Erythroblast (primary cell): ENCODE measurements at places on chromosomes 5 and 9.

- no peak for DNase-seq
Measured at GRCh38 chr5:139742173-139742903, 53.3 kb upstream of the PSD2 start.

GRCh38 chr9:89340332-89340731, 22.0 kb downstream of the SECISBP2 start:
- DNase-seq = no peak

DNA sequence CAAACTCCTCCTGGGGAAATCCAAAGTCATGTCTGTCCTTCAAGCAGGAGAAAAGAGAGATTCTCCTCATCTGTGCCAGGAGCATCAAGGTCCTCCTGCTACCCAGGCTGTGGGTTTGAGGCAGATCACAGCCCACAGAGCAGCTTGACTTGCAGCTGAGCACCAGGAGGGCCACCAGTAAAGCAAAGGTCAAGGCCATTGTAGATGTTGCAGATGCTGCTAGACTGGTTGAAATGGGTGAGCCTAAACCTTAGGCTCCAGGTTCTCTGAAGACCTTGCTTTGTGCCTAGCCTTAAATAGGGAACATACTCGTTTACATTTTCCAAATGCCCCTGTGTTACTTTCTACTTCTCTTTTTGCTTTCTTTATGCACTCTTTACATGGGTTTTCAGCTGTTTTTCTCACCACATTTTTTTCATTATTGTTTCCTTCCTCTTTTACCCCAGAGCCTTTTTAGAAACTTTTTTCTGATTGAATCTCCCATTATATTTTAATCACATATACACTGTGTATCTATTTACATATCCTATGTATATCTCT, at the start of gene IFNA2:
Gene IFNA2 (minus strand): TSS at position 268 of the 540 bp plus-strand sequence. CDS start 69 bp downstream, at position 199.
- no peak for DNase-seq

DNA sequence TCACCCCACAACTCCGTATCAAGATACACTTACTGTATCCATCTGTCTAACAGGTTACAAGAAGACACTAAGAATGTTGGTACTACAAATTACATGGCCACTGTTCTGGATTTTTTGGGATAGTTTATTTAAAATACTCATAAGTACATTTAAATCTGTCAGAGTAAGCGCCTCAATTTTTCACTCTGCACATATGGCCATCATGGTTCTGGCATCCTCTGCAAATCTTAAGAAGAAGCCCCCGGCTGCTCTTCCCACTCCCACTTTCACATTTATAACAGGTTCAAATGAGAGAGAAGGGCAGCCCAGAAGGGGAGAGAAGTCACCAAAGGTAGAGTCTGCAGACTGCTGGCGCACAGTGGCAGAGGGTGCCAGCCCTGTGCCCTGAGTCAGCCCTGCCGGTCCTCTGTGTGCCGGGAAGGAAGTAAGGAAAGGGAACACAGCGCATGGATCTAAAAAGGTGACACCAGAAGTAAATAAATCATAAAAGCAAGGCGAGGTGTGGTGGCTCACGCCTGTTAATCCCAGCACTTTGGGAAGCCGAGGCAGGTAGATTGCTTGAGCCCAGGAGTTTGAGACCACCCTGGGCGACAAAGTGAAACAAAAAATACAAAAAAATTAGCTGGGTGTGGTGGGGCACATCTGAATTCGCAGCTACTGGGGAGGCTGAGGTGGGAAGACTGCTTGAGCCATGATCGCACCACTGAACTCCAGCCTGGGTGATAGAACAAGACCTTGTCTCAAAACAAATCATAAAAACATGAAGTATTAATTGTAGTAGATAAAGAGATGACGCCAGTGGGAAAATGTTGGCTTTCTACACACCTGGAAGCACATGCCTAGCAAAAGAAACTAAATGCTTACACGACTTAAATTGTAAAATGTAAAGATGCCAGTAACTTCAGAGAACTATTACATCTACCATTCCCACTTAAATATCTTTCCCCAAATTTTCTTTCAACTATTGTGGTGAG, 30.0 kb downstream of the RNF130 start:
- no peak for DNase-seq
